Pancreas (tissue), 10 donors: ENCODE measurements at places on chromosomes 16 and 17.

DNA sequence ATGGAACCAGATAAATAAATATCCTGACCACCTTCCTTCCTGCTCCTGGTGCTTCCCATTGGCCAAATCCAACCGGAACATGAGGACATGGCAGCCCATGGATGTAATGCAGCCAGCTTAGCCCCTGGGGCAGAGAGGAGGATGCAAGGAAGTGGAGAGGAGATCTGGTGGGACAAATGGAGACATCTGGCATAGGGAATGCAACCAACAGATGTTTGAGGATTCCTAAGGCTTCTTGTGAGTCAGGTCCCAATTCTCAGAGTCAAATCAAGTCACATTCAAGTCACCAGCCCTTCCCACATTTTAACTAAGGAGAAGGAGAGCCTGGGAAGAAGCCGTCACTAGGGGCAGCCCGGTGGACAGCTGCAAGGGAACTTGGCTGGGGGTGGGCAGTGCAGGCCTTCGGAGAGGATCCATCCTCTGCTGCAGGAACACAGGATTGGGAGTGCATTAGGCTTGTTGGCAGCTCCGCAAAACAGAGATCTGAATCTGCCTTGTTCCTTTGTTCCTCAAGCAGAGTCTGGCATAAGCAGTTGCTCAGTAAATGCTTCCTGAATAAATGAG, 62.8 kb upstream of the HS3ST2 start:
- DNase-seq, result no peak

GRCh38 chr17:73396431-73397277, 84.9 kb upstream of the CDC42EP4 start:
- DNase-seq, result no peak

GRCh38 chr16:56488035-56488434, 31.8 kb downstream of the BBS2 start:
- DNase-seq, result no peak

DNA sequence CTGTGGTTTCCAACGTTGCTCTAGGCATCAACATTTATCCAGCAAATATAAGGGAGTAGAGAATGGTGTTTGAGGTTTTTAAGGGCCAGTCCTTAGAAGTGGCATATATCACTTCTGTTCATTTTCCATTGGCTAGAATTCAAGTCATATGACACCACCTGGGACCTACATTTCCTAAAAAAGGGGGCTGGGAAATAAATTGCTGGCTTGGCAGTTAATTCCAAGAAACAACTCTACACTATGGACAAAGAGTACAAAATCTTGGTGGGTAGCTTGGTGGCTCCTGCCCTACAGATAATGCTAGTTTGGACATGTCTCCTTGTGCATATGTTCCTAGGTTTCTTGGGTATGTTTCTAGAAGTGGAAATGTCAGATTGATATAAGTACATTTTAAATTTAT, 7.6 kb downstream of the PPM1E start:
- DNase-seq, result no peak

- DNase-seq, result no peak
Observed at GRCh38 chr17:58337600-58338453, 9.2 kb upstream of the TSPOAP1 start.

- DNase-seq, result peak; percentile 59
Observed at GRCh38 chr17:29116804-29117753, 63.1 kb downstream of the MYO18A start.

DNA sequence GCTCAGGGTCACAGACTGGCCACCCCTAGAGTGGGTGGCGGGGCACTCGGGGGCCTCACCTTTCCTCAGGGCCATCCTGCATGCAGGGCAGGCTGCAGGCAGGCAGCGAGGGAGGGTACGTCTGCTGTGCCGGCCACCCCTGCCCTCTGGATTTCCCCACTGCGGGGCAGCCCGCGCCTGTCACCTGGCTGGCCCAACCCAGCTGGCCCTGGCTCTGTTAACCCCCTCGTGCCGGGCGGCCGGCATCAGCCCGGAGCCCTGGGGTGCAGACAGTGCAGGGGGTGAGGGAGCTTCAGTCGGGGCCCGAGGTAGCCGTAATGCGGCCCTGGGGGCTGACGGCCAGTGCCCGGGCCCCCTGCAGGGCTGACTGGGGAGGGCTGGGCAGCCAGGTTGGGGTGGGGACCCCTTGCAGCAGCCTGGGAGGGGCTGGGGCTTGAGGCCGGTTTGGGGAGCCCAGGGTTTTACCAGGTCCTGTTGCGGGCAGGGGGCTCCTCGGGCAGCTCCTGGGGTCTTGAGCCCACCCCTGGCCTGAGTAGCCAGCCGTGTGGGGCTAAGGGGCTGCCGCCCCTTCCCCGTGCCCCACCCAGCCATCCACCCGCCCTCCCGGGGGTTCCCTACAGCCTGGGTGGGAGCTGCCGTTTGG, at the start of gene IGFALS:
TSS of gene IGFALS (minus strand) at position 128 of the 643 bp plus-strand sequence. CDS start at position 75, 53 bp downstream.
- DNase-seq, result peak; percentile 90

- no peak for DNase-seq
Observed at GRCh38 chr17:48416971-48417370, 13.0 kb downstream of the SKAP1 start.

DNA sequence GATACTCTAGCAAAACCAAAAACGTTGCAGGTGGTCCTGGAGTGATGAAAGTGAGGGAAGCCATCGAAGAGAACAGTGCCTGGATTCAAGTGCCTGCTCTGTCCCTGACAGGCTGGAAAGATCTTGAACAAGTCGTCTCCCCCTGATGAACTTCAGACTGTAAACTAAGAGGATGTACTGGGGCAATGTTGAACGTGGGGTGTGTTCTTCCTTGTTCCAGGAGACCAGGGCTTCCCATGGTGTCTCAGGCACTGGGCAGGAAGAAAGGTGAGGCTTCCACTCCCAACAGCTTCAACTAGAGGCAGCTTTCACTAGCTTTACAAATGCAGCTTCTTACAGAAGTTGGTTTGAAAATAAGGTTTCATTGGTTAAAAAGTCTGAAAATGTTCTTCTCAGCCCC, 21.4 kb upstream of the NF1 start:
- DNase-seq, result no peak

- DNase-seq, result no peak
Observed at GRCh38 chr17:65271296-65271695, 134.1 kb downstream of the RGS9 start.
